ENCODE measurements at places on chromosomes 3 and 15.

GRCh38 chr3:44065311-44066094 lies 176.2 kb upstream of the TOPAZ1 start:
- DNase-seq = no peak

DNA sequence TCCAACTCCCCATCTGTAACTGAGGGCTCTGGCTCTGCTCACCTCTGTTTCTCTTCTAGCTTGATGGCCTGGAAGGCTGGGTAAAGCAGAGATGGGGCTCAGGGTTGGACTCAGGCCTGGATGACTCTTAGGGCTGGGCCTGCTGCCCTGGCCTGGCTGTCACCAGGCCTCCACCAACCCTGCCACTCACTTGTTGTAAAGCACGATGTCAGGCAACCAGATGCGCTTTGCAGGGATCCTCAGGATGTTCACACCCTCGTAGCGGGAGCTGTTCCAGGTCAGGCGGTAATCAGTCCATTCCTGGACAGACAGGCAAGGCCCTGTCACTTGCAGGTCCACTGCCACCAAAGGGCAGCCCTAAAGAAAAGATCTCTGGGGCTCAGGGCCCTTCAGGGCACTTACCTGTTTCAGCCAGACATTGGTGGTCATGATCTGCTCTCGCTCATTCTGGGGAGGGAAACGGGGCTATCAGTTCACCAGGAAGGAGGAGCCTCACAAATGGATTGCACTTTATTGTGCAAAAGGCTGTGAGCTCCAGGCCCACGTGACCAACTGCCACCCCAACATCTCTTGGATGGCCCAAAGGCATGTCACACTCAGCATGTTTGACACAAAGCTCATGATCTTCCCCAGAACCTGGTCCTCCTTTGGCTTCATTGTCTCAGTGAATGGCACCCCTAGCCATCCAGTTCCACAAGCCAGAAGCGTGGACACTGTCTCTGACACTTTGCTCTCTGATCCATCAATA lies 9.9 kb downstream of the CHRNB4 start:
- no peak for DNase-seq

- no peak for DNase-seq
Measured at GRCh38 chr15:34122771-34123183, 20.9 kb downstream of the PGBD4 start.

- DNase-seq = no peak
Measured at GRCh38 chr3:194183271-194183670, 47.3 kb downstream of the HES1 start.

DNA sequence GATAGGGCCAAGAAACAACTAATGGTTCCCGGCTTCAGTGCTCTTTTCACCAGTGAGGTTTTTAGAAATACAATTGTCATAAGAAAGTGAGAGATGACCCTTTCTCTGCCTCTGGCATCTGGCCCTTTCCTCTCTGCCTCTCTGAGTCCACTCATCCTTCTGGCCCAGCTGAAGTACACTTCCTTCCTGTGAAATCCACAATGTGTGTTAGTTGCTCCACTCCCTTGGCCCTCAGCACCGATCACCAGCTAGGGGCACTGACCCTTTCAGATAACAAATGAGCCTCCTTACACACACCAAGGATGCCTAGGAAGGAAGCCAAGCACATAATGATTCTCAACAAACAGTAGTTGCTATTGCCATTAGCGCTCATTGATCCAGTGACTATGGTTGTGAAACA lies 2.9 kb upstream of the CAV3 start:
- DNase-seq = no peak

DNA sequence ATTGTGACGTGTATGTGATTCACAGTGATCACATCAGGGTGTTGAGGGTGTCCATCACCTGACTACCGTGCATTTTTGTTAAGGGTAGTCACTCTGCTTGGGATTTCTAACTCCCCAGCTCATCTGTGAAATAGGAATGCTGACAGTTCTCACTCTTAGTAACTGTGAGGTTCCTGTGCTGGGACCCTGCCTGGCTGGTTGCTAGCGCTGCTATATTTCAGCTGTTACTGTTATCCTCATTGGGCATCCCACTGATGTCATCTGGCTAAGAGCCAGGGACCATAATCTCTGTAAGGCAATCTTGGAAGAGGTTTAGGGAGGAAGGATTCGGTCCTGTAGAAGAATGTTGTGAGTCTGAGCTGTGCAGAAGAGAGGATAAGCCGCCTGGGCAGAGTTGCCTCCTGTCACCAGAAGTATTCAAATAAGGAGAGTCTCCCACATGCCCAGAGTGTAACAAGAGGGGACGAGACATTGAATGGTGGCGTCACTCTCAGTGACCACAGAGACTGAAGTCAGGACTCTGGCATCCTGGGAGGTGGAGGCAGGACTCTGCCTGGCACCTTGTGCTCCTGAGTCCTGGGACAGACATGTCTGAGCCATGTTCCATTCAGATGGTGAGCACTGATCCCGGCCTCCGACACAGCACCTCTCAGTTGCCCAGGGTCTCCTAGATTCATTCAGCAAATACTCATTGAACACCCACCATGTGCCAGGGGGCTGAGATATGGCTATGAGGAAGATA lies 52.2 kb downstream of the FBLN2 start:
- no peak for DNase-seq

DNA sequence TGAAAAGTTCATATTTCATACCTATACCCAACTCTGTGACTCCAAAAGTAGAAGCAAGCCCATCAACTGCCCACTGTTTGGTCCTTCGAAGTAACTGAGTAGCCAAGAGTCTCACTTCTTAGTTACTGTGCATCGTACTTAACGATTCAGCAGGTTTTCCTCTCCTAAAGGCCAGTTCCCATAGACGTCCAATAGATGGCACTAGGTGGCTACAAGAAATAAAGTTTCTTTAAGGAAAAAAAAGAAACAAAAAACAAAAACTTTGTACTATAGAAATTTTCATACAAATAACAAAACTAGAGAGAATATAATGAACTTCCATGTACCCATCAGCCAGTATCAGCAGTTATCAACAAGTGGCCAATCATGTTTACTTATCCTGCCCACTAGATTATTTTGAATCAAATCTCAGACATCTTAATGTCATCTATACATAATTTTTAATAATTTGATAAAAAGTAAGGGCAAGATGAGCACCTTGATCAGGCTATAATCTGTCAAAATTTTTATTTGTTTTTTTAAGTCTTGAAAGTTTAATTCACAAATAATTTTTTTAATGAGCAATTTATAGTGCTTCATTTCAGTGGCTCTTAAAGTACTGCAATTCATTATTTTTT lies 63.8 kb upstream of the ACP3 start:
- no peak for DNase-seq

DNA sequence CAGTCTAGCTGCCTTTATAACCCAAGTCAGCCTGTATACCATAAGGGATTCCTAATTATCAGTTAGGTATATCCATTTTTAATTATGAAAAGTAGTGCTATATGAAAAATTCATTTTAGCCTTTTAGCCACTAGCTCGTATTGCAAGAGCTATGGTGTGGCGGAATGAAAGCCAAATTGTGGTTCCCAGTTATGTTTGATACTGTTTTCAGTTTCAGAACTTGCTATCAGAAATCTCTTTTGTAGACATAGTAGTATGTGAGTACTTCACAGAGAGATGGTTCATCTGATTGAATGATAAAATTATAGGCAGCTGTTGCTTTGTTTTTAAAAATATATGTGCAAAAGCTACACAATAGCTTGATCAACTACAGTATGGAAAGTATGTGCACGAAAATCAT lies 134.6 kb downstream of the SLC25A26 start:
- no peak for DNase-seq

- no peak for DNase-seq
Measured at GRCh38 chr3:167862104-167862730, 126.7 kb downstream of the SERPINI1 start.

DNA sequence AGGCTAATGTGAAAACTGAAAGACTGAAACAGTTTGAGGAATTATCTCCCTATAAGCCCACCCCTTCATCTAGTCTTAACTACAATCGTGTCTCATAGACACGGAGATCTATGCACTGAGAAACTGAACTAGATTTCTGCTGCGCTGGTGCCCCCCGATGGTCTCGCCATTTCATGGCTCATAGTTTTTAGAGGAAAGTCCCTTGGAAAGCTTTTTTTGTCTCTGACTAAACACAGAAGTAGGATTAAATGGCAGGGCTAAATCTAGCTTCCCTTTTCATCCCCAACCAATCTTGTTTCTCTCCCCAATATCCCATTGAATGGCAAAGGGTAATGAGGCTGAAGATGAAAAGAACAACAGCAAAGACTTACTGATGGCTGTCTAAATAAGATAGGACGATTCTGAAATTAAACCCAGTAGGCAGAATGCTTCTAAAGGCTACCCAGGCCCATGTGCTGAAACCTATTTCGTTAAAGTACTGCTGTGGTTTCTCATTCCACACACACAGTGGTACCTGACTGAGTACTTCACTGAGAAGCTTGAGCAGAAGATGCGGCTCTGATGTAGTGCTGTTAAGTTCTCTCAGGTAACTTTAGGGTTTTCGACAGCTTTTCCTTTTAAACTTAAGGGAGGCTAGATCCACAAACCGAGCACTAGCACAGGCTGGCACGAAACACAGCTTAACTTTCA lies 142.7 kb downstream of the GADL1 start:
- DNase-seq = no peak

DNA sequence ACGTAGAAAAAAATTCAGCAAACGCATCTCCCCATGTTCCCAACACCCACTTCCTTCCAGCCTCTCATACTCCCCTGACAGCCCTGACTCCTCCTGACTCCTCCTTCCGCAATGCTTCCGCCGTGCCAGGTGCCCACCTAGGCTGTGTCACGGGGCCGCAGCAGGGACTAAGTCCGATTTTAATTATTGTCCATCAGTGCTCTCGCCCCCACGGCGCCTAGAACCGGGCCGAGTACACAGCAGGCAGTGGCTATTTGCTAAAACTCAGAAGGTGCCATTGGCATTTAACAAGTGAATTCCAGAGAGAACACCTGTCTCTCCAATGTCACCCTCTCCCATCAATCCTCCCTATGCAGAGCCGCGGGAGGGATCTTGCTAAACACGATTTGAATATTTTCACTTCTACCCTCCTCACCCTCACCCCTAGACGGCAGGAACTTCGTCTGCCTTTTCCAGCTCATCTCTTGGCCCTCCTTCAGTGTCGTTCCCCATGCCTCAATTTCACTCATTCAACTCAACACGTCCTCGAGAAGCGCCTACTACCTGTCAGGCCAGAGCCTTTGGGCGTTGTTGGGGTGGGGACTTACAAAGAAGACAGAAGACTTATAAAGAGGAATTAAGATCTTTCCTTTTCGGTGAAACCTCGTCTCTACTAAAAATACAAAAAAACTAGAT lies 11.5 kb upstream of the SHF start:
- DNase-seq = no peak

- DNase-seq = no peak
Measured at GRCh38 chr3:65848024-65848423, 190.7 kb downstream of the MAGI1 start.

DNA sequence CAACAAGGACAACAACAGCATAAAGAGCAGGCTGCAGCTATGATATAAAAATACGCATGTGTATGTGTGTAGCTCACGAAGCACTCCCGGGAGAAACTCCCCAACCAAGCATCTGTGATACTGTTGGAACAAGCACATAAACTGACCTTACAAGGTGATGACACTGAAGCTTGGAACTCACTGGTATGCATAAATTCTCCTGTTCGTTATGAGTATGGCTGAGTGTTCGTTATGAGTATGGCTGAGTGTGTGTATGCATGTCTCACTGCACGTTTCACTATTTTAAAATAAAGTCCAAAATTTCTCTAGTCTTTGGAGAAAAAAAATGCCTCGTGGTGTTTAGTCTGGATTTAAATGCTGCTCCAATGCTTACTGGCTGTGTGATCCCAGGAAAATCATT lies 256.8 kb downstream of the RORA start:
- DNase-seq = no peak

DNA sequence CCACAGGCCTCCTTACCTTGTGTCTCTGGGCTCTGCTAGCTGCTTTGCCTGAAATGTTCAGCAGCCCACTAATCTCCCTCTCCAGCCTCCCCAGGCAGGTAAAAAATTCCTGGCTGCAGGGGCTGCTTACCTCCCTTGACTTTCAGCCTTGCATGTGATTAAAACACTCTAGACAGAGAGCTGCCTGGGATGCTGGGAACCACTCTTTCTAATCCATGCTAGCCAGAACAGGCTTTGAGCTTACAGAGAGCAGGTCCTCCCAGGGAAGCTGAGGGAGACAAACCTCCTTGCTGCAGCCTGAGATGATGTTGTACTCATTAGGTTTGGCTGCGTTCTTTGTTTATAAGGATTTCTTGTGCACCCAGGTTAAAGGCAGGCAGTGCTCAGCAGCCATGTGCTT lies 33.7 kb upstream of the LIPC start:
- DNase-seq = no peak

DNA sequence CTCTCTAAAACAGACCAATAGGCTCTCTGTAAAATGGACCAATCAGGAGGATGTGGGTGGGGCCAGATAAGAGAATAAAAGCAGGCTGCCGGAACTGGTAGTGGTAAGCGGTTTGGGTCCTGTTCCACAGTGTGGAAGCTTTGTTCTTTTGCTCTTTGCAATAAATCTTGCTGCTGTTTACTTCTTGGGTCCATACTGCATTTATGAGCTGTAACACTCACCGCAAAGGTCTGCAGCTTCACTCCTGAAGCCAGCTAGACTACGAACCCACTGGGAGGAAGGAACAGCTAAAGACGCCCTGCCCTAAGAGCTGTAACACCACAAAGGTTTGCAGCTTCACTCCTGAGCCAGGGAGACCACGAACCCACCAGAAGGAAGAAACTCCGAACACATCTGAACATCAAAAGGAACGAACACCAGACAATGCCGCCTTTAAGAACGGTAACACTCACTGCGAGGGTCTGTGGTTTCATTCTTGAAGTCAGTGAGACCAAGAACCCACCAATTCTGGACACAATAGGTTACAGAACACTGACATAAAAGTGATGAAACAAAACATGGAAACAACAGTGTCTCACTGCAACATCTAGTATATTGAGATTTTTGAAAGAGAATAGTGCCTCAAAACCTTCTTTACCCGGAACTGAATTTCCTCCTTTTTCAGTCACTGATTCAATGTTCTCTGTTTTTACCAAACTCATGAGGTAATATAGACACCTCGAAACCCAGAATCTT lies 28.8 kb upstream of the PLSCR2 start:
- no peak for DNase-seq

- DNase-seq = no peak
Measured at GRCh38 chr15:67548862-67549651, 6.6 kb downstream of the MAP2K5 start.

- no peak for DNase-seq
Measured at GRCh38 chr15:63051156-63052066, 8.9 kb downstream of the TPM1 start.

- DNase-seq = no peak
Measured at GRCh38 chr15:34314491-34315490, 22.8 kb downstream of the SLC12A6 start.
